Testis (tissue), 5 donors: ENCODE measurements at places on chromosomes 4 and X.

DNA sequence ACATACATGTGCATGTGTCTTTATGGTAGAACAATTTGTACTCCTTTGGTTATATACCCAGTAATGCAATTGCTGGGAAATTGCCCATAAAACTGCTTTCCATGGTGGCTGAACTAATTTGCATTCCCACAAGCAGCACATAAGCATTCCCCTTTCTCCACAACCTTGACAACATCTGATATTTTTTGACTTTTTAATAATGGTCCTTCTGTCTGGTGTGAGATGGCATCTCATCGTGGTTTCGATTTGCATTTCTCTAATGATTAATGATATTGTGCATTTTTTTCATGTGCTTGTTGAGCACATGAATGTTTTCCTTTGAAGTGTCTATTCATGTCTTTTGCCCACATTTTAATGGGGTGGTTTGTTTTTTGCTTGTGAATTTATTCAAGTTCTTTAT lies 166.0 kb downstream of the TMEM47 start:
- DNase-seq, result no peak

DNA sequence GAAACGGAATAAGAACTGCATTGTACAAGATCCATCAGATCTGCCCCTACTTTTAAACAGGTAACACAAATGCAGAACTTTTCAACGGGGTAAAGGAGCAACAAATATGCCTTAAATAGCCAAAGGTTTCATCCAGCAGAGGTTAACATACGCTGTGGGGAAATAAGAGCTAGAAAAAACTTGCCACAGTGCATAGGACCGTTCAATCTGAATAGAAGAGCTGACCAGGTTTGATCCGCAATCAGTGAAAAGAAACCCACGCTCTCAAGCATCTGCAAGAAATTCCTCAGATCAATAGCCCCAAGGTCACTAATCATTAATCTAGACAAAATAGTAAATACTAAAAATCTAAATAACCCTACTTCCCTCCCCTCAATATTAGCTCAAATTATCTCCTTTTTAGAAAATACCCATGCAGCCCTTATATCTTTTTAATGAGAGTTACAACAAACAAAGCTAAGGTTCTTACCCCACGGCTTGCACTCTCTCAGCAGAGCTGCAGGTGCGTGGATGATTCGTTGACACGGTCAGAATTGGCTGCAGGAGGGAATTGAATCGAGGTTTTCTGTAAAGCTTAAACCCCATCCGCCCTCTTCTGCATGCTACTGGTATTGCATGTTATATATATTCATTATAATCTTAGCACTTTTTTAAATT lies at the start of gene TLR10:
TLR10 (minus strand) TSS at position 539 of the 657 bp plus-strand sequence. CDS start 7,400 bp downstream, outside the sequence.
- peak; percentile 37 for DNase-seq

DNA sequence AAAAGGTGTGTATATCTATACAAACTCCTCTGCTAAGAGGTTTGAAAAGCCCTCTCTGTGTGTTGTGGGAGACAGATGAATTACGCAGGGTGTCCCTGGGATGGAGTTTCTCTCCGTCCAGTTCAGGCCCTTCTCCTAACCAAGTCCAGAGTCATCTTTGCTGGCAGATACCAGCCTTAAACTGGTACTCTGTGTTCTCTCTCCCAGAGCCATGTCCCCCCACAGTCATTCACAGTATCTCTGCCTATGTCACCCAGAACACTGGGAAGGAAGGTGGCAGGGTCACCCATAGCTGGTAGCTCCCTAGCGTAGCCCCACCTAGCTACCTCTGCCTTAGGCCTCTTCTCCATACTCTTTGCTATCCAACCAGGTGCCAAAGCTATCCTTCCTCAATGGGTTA lies 8.9 kb downstream of the AMER1 start:
- no peak for DNase-seq

GRCh38 chrX:24658421-24658820 lies 11.3 kb upstream of the PCYT1B start:
- DNase-seq, result no peak

DNA sequence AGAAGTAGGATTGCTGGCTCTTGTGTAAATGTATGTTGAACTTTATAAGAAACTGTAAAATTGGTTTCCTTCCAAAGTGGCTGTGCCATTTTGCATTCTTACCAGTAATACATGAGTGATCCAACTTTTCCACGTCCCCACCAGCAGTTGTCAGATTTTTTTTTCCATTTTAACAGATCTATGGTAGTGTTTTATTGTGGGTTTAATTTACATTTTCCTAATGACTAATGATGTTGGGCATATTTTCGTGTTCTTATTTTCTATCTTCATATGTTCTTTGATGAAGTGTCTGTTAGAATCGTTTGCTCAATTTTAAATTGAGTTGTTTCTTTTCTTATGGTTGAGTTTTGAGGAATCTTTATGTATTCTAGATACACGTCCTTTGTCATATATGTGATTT lies 56.2 kb downstream of the PHEX start:
- no peak for DNase-seq

DNA sequence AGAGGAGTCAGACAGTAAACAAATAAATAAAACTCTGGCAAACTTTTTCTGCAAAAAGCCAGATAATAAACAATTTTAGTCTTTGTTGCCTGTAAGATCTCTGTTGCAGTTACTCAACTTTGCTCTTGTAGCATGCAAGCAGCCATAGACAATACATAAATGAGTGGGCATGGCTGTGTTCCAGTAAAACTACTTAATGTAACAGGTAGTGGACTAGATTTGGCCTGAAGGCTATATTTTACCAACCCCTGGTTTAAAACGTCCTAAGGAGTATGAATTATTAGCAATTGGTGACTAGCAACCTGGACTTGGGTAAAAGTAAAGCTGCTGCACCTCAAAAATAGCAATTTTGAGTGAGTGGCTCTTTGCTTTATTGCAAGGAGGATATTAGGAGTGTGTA lies 30.9 kb downstream of the SLAIN2 start:
- no peak for DNase-seq

- DNase-seq, result no peak
Observed at GRCh38 chrX:152869972-152870371, 27.9 kb upstream of the ZNF185 start.

GRCh38 chr4:1345903-1346780 lies 866 bp upstream of the UVSSA start:
- peak; percentile 59 for DNase-seq

DNA sequence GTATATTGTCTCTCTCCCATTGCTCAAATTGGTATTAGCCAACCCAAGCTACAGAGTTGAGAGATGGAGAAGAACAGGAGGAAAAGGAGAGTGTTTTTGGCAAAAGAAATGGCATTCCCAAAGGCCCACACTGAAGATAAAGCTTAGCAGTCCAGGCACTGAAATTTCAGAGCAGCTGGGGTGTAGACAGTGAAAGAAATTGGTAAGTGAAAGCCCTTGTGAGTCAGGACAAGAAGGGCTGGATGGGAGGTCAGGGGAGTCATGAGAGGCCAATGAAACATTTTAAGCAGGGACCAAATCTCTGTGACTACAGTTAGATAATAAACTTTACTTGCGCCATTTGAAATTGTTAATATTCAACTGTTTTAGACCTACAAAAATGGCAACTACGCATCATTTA lies 177.7 kb downstream of the ADAMTS3 start:
- DNase-seq, result no peak

- DNase-seq, result no peak
Observed at GRCh38 chrX:39613997-39614679, 483.6 kb downstream of the BCOR start.

GRCh38 chrX:506341-506740 lies 119.6 kb upstream of the PPP2R3B start:
- DNase-seq, result no peak

- no peak for DNase-seq
Observed at GRCh38 chr4:21554500-21554899, 394.1 kb downstream of the KCNIP4 start.

DNA sequence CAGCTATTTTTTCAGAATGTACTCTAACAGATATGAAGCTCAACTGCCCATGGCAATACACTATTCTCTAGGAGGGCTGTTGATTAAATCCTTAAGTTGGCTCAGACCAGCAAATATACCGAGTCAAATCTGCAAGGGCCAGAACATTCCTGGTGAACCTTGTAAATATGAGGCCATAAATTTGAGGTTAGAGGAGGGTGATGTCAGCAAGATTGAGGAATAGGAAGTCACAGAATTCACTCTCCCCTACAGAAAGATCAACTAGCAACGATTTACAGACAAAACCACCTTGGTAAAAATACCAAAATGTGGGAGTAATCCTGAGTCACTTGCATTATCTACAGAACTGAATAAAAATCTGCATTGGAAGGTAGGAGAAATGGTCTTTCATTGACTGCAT lies 399.3 kb downstream of the GPM6A start:
- DNase-seq, result no peak

DNA sequence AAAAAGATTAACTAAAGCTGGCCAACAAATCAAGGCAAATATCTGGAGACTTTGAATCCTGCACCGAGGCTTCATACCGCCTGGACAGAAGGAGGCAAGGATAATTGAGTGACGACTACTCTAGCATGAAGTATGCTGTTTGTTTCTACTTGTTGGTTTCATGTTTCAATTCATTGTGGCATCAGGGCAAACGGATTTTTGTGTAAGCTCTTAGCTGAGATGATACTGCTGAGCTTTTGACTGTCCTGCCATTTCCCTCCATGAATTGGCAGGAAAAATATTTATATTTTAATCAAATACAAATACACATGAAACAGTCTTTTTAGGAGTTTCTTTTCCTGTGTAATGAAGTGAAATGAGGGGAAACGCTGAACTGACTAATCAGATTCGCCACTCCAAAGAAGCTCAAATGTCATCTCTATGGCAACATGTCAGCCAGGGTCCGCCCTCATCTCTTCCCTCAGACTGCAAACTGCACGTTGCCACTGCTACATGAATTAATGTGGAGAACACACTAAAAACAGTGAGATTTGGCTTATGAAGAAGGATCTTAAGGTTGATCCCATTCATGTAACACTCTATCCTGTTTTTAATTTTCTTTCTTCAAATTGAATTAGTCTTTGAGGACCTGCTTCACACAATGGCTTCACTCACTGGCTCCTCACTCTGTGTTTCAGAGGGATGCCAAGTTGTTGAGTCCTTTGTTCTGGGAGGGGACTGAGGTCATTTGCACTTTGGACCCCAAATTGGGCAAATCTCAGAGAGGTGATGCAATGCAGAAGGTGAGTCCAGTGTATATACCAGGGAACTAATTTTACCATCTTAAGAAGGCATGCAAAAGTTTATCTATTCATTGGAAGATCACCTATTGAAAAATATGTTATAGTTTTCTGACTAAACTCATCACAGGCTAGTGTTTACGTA lies 149.6 kb upstream of the MID1 start:
- no peak for DNase-seq

GRCh38 chr4:39063430-39063829 lies 1.4 kb downstream of the KLHL5 start:
- DNase-seq, result no peak

- no peak for DNase-seq
Observed at GRCh38 chr4:10460313-10461047, 3.3 kb upstream of the ZNF518B start.

GRCh38 chr4:58936436-58936835 lies 1826.3 kb upstream of the IGFBP7 start:
- no peak for DNase-seq

GRCh38 chrX:38965888-38966287 lies 164.6 kb downstream of the MID1IP1 start:
- DNase-seq, result no peak

DNA sequence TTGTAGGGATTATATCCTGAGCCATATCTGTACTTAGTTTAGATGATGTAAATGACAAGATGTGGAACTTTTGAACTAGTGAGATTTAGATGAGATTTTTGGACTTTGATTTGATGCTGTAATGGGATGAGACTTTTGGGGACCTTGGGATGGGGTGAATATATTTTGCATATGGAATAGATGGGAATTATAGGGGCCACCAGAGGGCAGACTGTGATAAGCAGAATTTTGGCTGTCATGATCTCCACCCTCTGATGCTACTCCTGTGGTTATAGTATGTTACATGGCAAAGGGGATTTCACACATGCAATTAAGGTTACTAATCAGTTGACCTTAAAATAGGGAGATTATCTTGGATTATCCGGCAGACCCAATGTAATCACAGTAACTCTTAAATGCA lies 214.0 kb upstream of the NHS start:
- no peak for DNase-seq

- no peak for DNase-seq
Observed at GRCh38 chr4:9611101-9611500, 166.9 kb downstream of the DEFB131A start.

DNA sequence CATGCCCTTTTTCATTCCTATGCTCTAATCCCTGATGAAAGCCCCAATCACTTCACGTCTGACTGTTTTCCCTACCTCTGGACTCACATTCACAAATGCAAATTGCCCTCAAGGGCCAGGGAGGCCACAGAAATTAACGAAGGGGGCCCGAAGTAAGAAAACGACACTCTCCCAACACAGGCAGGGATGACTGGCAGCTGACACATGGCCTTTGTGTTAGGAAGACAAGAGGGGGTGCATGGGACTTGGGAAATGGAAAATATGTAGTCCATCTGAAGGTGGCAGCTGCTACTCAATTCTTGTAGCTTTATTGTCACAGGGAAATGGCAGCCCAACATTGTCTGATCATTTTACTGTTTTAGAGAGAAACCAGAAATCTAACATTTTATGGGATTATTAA lies 12.3 kb upstream of the SPARCL1 start:
- DNase-seq, result no peak

GRCh38 chr4:128776794-128777216 lies 32.7 kb upstream of the JADE1 start:
- no peak for DNase-seq

GRCh38 chrX:44155126-44155525 lies 181.9 kb upstream of the NDP start:
- DNase-seq, result no peak

DNA sequence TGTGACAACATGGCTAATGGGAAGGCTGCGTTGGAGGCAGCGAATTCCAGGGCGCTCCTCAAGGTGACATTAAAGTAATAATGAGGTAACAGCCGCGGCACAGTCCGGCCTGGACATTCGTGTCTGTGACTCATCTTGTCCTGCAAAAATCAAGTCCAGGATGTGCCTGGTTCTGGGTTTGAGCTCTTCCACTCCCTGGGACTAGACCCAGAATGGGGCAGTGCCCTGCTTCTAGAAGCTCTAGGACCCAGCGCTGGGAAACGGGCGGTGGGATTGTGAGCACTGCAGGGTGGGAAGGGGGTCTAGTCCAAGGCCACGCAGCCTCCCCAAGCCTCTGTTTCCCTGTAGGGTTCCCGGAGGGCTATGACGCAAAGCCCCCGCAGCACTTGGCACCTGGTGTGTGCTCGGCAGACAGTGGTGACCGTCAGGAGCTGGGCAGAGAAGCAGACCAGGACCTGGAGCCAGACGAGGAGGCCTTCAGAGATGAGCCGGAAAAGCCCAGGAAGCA lies 34.9 kb downstream of the HMX1 start:
- DNase-seq, result peak; percentile 7

DNA sequence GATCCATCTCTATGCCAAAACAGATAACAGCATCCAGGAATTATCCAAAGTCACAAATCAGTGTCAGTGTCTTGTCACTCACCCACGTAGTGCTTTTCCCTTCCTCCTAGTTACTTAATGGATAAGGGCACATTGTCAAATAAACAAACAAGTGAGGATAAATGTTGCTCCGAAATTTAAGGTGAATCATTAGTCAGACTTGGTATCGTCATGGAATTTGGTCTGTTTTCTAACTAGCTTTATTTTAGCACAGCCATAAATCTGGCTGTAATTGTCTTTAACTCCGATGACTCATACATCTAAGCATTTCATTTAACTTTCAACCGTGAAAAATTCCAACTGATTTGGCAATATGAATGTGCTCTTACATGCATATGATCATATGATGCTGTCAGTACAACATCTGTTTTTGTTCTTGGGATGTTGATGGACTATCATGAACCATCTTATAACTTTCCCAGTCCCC lies 83.3 kb downstream of the SNCA start:
- DNase-seq, result no peak
